ENCODE measurements at places on chromosomes 5 and 9.

DNA sequence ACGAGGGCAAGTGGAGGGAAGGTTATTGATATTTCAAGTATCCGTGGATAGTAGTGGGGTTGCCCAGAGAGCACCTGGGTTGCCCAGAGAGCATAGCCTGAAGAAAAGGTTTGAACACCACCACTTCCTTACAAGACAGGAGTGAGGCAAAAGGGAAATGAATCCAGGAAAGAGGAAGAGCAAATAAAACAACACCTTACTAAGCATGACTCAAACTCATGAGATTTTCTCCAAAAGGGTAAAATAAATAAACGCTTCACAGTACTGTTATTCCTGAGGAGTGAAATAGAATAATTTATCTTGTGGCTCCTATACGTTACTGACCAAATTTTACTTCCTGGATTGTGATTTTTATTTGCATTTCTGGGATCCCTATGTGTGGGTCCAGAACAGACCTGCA, 65.2 kb upstream of the PTPRD start:
- DNase-seq: no peak

- no peak for DNase-seq
Measured at GRCh38 chr5:192970-193831, 1.9 kb downstream of the LRRC14B start.

DNA sequence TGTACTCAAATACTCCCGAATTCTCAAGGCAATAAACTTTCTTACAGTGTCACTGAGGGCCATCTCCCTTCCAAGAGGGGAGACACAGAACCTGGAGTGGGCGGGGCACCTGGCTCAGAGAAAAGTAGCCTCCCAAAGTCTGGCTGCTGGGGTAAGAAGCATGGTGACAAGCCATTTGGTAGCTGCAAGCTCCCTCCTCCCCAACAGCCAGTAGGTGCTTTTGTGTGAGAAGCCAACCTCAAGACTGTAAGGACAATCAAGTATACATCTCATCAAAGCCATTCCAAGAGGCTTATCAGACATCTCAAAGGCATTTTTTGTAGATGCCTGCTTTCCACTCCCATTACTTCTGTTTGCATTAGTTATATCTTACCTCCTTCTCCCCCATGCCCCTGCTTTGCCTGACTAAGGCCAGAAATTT, 1.4 kb downstream of the DAB2 start:
- DNase-seq: no peak

DNA sequence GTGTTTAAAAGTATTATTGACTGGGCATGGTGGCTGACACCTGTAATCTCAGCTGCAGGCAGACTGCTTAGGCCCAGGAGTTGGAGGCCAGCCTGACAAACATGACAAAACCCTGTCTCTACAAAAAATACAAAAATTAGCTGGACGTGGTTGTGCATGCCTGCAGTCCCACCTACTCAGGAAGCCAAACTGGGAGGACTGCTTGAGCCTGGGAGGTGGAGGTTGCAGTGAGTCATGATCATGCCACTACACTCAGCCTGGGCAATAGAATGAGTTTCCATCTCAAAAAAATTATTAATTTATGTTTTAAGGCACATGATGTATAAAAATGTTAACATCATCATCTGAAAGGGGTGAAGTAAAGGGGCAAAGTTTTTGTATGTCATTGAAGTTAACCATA, 49.7 kb upstream of the FNIP1 start:
- DNase-seq: no peak

GRCh38 chr9:567747-568305, 273.7 kb upstream of the DMRT1 start:
- no peak for DNase-seq

GRCh38 chr5:115624994-115625393, 842 bp downstream of the TMED7 start:
- DNase-seq: no peak

DNA sequence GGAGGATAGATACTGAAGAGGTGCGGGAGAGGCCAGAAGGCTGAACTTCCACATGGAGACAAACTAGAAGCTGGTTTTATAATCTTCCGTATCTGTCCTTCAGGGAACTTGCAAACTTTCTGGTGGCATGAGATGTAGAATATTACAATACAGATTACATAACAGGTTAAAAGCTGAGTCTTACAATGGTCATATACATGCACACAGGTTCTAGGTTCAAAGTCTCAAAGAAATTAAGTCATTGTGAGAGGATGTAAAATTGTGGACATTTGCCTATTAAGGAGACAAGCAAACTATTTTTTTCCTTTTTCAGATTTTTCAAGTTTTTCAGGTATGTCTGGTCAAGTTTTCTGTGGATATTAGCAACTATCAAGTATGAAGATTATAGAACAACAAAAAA, 10.4 kb upstream of the ZSWIM6 start:
- DNase-seq: no peak

GRCh38 chr5:119876522-119876921, 247.2 kb downstream of the FAM170A start:
- no peak for DNase-seq

GRCh38 chr9:122016309-122016708, 76.8 kb downstream of the TTLL11 start:
- DNase-seq: no peak

DNA sequence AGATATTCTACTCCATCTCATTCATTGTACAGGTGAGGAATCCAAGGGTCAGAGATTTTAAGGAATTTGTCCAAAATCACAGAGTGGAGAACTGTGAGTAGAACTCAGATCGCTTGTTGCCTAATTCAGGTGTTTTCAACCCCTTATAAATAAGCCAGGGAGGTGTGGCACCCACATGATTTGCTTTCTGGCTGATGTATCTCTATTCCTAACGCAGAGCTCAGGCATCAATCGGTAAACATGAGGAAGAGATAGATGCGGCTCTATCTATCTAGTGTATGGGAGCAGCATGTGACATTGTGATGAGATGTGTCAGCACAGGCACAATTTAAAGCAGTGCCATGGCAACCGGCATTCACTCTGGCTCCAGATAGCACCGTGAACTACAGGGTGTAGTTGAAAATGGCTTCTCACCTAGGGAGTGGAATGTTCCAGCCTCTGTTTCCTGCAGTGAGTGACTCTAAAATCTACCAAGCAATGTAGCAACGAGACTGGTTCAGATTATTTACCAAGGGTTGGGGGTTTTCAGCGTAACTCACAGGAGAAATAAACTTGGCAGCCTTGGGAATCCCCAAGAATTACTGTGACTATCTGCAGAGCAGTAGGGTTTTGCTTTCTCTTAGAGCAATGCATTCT, 53.4 kb upstream of the SUB1 start:
- no peak for DNase-seq

GRCh38 chr5:55638455-55638854, 73.7 kb downstream of the SLC38A9 start:
- DNase-seq: peak; percentile 71

DNA sequence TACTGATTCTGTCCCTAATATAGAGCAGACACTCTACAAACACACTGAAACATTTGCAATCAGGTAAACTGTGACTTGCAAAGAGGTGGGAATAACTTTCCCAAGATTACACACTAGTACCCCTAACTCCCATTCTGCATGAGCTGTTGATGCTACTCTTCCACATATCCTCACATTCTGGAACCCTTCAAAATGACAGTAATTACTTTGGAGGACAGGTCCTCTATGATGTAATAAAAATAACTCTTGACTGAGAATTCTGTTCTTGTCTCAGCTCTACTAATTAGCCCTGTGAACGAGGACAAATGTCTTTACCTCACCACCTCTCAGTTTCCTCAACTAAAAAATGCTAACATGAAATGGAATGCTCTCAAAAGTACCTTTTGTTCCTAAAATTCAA, 49.5 kb upstream of the JMY start:
- no peak for DNase-seq

GRCh38 chr5:174547814-174548213, 176.6 kb upstream of the MSX2 start:
- no peak for DNase-seq

- DNase-seq: no peak
Measured at GRCh38 chr9:75532233-75533050, 358.0 kb upstream of the PCSK5 start.

- peak; percentile 13 for DNase-seq
Measured at GRCh38 chr9:107174441-107174840, 108.6 kb upstream of the RAD23B start.

- peak; percentile 11 for DNase-seq
Measured at GRCh38 chr9:68507130-68507805, 33.4 kb downstream of the TMEM252 start.

DNA sequence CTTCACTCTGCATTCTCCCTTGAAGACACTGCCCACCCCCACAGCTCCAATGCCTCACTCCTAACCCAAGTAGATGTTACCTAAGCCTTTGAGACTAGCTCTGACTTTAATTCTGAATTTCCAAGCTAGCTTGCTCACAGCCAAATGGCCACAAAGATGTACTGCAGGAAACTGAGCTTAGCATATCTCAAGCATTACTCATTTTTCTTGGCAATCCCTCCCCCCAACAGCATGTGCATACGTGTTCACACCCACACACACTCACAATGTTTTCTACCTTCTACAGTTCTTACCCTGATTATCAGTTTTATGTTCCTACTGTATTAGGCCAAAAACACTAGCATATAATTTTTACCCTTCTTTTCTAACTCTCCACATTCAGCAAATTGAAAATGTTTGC, 13.7 kb upstream of the GRIA1 start:
- peak; percentile 65 for DNase-seq

DNA sequence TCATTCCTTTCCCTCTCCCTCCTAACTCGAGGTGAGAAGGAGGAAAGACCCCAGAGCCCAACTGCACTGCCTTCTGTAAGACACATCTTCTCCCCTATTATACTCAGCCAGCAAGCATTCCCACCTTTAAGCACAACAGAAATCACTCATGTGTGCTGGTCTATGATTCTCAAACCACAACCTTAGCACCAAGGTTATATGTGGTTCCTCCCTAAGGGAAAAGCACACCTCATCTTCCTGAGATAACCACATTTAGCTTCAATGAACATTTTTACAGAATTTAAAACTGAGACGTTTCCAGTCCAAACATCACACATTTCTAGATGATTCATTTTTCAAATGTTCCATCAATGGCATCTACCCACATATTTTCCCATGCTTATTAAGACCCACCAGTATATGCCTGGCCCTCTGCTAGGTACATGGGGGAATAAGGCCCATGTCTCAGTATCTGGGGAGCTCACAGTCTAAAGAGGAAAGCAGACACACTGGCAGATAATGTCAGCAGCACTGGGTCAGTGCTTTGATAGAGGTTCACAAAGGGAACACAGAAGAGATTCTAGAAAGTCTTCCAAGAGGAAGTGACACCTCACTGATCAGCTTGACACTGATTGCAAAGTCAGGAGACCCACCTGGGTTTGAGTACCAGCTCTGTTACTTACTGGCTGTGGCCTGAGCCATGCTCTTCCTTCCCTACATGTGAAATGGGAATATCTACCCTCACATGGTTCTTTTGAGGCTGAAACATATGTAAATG, 245.4 kb downstream of the DENND1A start:
- DNase-seq: no peak

DNA sequence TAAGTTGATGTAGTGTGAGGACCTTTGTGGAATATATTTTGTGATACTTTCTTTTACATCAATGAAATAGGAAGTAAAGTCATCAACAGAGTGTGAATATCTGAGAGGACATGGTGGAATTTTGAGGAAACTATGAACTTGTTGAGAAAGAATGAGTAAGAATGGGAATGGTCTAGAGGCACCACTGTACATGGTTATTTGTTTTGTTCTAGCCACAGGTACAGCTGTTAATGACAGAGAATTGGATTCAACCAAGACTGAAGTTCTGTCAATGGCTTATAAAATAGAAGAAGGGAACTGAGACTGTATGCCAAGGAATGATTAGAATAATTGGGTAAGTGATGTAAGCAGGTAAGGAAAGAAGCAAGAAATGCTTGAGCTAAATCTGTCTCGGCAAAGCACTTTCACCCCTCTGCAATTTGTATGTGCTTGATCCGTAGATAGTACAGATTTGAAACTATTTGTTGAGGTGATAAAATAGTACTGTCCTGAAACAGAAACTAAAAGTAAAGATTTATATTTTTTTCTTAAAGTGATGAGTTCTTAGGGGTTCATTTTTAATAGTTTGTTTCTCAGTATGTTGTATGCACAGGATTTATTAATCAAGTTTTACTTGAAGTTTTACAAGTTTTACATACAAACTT, 468.8 kb upstream of the SMC2 start:
- DNase-seq: no peak

GRCh38 chr5:75513841-75514240, 2.1 kb downstream of the POLK start:
- DNase-seq: no peak

GRCh38 chr9:137270929-137271695, 6.4 kb upstream of the TOR4A start:
- DNase-seq: no peak

DNA sequence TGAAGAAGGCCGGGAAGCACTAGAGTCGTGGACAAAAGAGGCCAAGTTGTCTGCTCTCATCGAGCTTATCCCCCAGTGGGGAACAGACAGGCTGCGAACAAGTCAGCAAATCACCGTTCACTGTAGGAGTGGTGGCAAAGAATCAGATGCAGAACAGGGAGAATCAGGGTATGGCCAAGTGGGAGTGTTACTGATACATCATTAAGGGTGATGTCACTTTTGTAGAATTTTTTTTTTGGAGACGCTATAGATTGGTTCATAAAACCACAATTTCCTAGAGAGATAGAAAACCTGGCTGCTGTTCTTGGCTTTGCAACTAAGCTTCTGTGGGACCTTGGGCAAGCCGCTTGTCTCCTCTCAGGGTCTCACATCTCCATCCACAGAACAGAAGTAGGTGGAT, 21.3 kb downstream of the SPRY4 start:
- DNase-seq: no peak

- DNase-seq: no peak
Measured at GRCh38 chr9:95070549-95071021, 246.9 kb downstream of the FANCC start.

DNA sequence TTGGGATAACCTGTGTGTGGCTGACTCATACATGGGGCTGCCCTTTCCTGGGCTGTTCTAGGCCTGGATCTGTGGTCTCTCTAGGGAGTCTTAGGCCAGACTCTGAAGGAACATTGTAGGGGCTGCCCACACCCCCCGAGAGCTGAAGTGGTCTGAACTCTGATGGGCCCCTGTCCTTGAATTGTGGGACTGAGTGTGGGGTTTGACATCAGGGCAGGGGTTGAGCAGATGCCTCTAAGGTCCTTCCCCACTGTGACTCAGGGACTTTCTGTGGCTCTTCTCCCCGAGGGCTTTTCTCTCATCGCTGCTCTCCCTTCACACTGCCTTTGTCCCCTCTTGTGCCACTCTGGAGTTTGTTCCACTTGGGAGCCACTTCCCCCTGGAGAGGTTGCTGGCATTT, 215.0 kb downstream of the MELK start:
- no peak for DNase-seq

GRCh38 chr5:163596608-163597315, 91.3 kb downstream of the MAT2B start:
- no peak for DNase-seq

Data from fibroblast of gingiva (primary cell).